ENCODE measurements at places on chromosomes 6 and 20.
A peak's percentile ranks its signal among the peaks of the same experiment; 100 is the strongest.

DNA sequence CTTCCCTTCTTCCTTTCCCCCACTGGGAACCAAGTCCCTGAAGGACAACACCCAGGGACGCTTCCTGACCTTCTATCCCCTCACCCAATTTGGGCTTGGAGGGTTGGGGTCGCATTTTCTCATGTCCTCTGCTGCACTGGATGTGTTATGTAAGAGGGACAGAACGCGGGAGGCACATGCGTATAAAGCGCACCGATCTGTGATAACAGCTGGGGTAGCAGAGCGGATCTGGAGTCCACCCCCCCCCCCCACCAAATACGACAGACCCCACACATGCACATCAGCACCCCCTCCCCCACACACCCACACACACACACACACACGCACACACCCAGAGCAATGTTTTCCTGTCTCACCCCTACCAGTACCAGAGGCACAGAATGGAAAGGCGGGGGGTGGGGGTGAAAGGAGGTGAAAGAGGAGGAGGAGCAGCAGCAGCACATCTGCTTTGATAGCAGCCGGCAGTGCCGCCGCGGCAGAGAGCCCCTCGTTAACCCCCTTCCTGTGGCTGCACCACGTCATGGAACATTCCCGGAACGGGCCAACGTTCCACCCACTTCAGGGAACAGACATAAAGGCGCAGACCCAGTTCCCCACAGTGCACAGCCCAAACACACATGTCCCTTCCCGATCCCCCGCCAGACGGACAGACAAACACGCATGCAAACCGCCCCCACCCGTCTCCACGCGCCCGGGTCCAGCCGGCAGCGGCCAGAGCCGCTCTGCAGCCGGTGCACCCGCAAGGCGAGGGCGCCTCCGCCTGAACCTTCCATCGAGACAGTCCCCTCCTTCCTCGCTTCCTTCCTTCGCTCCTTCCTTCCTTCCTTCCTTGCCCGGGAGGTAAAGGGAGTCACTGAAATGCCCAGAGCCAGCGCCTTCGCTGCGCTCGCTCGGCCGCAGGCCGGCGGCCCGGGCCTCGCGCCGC lies 590 bp downstream of the HIVEP2 start:
- DNase-seq, result peak; percentile 91

DNA sequence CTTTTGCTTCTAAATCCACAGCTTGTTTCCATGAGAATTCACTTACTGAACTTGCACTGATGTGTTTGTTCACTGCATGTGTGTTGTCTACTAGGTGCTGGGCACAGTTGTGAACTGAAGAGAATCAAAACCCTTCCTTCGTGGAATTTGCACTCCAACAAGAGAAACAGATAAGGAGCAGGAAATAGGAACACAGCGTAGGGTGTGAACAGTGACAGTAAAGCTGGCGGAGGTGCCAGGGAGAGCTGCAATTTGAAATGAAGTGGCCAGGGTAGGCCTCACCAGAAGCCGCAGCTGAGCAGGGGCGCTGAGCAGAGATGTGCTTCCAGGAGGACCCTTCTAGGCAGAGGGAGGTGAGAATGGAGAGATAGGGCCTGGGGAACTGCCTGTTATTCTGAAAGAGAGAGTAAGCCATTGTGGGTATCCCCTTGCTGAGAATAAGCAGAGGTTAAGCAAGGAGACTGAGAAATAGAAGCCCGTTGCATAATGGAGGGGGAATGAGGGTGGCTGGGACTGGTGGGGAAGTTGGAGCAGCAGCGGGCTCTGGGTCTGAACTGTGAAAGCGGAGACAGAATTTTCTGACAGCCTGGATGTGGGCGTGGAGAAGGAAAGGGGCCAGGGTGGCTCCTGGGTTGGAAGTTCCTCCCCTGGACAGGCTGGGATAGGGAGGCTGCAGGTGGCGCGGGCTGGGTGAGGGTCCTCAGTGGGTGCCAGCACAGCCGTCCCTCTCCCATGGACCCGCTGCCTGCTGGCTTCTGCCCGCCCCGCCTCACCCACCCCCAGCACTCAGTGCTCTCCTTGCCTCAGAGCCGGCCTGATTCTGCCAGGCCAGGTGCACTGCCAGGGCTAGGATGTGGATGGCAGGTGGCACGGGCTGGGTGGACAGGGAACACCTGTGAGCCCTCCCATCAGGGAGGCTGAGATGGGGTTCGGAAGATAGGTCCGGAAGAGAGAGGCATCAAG lies 114.7 kb upstream of the AFDN start:
- DNase-seq, result no peak

DNA sequence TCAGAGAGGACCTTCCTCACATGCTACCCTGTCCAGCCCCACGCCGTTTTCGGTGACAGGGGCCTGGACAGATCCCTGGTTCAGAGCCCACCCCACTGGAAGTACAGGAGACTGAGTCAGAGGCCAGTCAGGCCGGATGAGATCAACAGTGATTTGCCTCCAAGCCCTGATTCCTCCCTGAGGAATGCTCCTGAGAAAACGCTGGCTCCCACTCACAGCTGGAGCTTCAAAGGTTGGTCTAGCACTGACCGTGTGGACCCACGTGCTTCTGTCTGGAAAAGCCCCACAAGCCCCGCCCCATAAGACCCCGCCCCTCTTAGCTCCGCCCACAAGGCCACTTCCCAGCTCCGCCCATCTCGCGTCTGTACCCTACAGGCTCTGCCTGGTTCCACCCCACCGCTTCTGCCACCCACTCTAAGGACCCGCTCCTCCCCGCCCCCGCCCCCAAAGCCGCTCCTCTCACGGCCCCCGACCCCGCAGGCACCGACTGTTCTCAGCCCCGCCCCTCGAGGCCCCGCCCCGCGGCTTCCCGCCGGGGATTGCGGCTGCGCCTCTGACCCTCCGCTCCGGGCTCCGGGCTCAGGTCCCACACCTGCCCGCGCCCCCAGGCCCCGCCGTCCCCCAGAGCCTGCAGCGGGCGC lies 64.9 kb upstream of the BHLHE23 start:
- no peak for DNase-seq

DNA sequence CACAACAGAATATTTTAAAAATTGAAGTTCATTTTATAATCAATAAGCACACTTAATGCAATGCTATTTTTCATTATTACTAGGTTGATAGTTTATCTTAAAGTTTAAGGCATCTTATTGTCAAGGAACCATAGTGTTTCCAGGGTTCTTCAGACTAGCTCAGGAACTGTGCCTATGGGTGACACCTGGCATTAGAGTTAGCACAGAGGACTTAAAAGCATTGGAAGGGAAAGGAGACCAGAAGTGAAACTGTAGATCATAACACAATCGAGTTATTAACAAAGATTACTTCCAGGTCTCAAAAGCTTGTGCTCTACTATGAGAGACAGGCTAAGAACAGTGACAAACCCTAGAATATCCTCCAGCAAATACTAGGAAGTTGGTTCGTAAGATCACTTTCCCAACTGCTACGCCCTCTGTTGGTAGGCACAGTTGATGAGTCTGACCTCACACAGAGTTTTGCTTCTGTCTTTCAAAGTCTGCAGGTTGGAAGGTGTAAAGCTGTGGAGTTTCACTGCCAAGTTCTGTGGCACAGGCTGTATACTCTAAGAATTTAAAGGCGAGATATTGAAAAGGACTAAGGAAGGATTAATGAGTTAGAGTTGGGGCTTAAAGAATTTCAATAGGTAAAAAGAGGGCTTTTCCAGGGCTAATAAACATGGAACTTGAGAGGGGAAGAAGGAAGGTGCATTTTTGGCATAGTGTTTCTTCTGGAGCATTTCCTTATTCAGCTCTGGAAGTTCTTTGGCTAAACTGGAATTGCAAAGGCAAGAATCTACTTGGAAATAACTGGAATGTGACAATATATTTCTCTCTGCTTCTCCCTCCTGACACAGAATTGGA lies 531.3 kb upstream of the JAG1 start:
- DNase-seq, result no peak

- no peak for DNase-seq
Measured at GRCh38 chr6:111950661-111951496, 77.6 kb upstream of the FYN start.

GRCh38 chr6:101439790-101440189 lies 46.3 kb downstream of the GRIK2 start:
- DNase-seq, result no peak

DNA sequence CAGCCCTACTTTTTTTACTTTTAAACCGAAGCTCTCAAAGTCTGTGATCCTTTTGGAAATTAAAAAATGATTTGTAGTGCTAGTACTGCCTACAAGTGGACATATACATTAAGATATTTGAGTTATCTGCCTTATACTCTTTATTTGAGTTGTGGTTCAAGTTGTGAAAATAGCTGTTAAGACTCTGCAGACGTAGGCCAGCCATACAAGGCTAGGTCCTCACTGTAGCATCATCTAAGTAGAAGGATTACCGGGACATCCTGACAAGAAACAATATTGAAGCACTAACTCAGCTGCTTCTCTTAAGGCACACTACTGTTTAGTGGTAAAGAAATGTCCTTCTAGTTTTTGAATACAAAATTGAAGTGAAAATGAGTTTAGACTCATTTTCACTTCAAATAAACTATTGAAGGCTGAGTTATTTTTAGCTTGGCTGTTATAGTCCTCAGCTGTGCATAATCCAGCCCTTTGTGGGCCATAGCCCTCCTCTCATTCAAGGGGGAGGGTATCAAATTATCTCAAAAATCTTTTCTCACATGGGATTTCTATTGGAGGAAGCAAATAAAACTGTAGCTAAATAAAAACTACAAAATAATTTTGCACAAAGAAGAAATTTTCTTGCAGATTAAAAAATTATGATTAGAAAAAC lies 68.1 kb downstream of the JAG1 start:
- DNase-seq, result no peak

- DNase-seq, result no peak
Measured at GRCh38 chr20:24791953-24792352, 157.1 kb upstream of the CST7 start.

Measured in activated CD8-positive, alpha-beta memory T cell treated with anti-CD3 and anti-CD28 coated beads for 4 hours (primary cell).